ENCODE measurements at places on chromosomes 2 and 18. TPM values are rescaled to one million over a fixed set of nuclear protein-coding genes. Genes with fewer than 3 reads are reported as not detected.

The LGALSL gene
- total RNA-seq = 15.4 TPM

The UNC80 gene
- total RNA-seq = 0.20 TPM

The C2orf78 gene
- not detected for total RNA-seq

The RAPGEF4 gene
- total RNA-seq = 6.2 TPM

The RNU2-63P gene
- not detected for total RNA-seq

The PNO1 gene
- 12.0 TPM for total RNA-seq

The COL5A2 gene
- 15.8 TPM for total RNA-seq

The PTCD3 gene
- 153 TPM for total RNA-seq

The CYRIA gene
- 2.8 TPM for total RNA-seq

The NEU2 gene
- total RNA-seq = not detected

The MERTK gene
- 13.7 TPM for total RNA-seq

The TMEM182 gene
- 75.4 TPM for total RNA-seq

The CXCR1 gene
- total RNA-seq = 0.78 TPM

The ASXL3 gene
- 4.8 TPM for total RNA-seq

The MC4R gene
- total RNA-seq = not detected

The CRYGD gene
- not detected for total RNA-seq

The RFX8 gene
- total RNA-seq = not detected

The ACVR1C gene
- 0.67 TPM for total RNA-seq

The ABCG8 gene
- not detected for total RNA-seq

The CCDC178 gene
- total RNA-seq = not detected

The GBX2 gene
- not detected for total RNA-seq

The NYAP2 gene
- total RNA-seq = not detected

The CNPPD1 gene
- 32.4 TPM for total RNA-seq

The LBX2 gene
- 0.83 TPM for total RNA-seq

The VSNL1 gene
- total RNA-seq = 30.2 TPM

The TLX2 gene
- not detected for total RNA-seq

The MAT2A gene
- total RNA-seq = 101 TPM

The ELP2 gene
- 21.7 TPM for total RNA-seq

The EFR3B gene
- 2.6 TPM for total RNA-seq

The TMEM169 gene
- 0.26 TPM for total RNA-seq

The CIB4 gene
- total RNA-seq = not detected

The SERPINB3 gene
- not detected for total RNA-seq

The OSR1 gene
- 12.5 TPM for total RNA-seq

The AGXT gene
- total RNA-seq = not detected

The COL3A1 gene
- total RNA-seq = 86.4 TPM

The ARHGAP25 gene
- 4.2 TPM for total RNA-seq

The RNF125 gene
- 1.7 TPM for total RNA-seq

The SP140 gene
- 0.26 TPM for total RNA-seq

The PLA2R1 gene
- total RNA-seq = 3.3 TPM

The MC5R gene
- not detected for total RNA-seq

The SH3RF3 gene
- total RNA-seq = 8.8 TPM

The GPR55 gene
- not detected for total RNA-seq

The ALPG gene
- not detected for total RNA-seq

The ZNF804A gene
- not detected for total RNA-seq

The GCG gene
- total RNA-seq = not detected

The BMP10 gene
- total RNA-seq = 5,642 TPM

The PAIP2B gene
- 21.3 TPM for total RNA-seq

The DPYSL5 gene
- total RNA-seq = not detected

The UGT1A10 gene
- total RNA-seq = not detected

Measured in right atrium auricular region (tissue), 2 donors.